Activated CD4-positive, alpha-beta T cell treated with anti-CD3 and anti-CD28 coated beads for 36 hours (primary cell): ENCODE measurements at places on chromosomes 6 and 20. TPM values are rescaled to one million over a fixed set of nuclear protein-coding genes. Genes with fewer than 3 reads are reported as not detected.

DNA sequence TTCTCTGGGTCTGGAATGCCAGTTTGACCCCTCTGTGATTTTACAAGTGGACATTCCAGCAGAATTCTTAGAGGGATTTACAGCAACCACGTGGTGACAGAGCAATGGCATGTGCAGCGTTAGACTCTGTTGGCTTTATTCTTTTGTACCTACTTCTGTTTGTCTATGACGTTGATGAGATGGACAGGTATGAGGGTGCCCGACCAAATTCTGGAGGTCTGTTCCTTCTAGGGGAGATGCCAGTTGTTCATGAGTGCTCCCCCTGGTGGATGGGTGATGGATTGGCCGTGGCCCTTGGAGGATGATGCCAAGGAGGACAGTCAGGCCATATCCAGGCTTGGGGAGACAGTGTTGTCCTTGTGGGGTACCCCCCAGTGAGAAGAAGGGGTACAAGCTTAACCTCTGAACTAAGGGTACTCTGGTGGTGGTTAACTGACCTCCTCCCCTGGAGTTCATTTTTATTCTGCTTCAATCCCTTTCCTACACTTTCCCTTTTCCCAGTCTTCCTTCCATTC is 198.6 kb downstream of the DTNBP1 start:
- peak; percentile 67 for DNase-seq

- DNase-seq = no peak
These were observed 241.5 kb upstream of the PLN start for GRCh38 chr6:118306392-118307238.

DNA sequence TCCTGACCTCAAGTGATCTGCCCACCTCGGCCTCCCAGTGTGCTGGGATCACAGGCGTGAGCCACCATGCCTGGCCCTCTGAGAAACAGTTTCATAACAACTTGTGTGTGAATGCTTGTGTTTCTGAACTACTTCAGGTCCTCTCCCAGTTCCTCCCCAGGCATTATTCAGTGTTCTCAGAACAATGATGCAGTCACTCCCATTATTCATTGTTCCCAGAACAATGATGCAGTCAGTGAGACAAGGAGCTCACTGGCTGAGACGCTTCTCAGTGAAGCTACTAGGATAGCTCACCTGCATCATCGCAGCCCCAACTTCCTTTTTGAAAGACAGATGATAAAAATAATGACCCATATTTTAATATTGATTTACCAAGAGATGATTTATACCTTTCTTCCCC is 71.5 kb downstream of the NDUFAF5 start:
- DNase-seq = no peak

DNA sequence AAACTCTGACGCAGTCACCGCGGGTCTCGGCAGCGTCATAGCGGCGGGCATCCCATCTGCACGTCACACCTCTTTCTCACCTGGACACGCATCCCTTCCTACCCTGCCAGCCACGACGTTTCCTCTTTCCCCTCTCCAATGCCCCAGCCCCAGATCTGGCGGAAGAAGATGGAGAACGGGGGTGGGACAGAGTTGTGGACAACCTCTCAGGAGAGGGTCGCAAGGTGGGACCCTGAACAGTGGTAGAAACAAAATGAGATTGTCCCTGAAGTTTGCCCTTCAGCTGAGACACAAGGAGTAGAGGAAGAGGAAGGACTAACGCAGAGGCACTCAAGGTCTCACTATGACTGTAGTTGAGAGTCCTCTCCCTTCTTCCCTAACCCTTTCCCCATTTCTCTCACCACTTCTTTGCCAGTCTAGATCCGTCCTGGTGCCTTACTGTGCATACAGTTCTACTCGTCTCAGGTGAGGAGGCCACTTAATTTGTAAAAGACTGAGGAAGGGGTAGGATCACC is 562 bp downstream of the TRIM39 start:
- no peak for DNase-seq

GRCh38 chr6:19052219-19052618 is 665.1 kb downstream of the RNF144B start:
- DNase-seq = no peak

GRCh38 chr20:58448958-58449357 is 59.9 kb downstream of the VAPB start:
- DNase-seq = no peak

DNA sequence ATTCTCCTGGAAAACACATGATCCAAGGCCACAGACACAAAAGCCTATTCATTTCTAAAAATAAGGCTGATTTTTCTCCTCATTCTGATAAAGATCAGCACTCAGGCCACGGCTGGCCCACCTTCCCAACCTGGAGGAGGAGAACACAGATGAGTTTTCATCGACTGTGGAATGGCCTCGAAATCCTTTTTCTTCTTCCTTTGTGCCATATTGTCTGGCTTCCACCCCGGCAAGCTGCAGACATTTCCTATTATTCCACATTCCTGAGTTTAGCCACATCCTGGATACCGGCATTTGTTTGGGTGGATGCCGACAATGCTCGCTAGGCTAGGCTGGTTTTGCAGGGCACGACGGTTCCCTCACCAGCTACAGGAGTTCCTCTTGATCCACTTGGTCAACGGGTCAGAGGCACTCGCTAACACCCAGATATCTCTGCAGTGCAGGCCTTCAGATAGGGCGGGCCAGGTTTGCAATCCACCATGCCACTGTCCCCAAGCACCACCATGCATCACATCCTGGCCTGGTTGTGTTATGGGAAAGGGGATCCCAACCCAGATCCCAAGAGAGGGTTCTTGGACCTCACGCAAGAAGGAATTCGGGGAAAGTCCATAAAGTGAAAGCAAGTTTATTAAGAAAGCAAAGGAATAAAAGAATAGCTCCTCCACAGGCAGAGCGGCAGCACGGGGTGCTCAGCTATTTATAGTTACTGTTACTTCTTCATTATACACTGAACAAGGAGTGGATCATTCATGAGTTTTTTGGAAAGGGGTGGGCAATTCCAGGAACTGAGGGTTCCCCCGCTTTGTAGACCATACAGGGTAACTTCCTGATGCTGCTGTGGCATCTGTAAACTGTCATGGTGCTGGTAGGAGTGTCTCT is 4.2 kb upstream of the CTSZ start:
- peak; percentile 16 for DNase-seq

Gene RIMS1
- total RNA-seq = not detected

Gene PAK1IP1
- total RNA-seq = 35.6 TPM
